ENCODE measurements at places on chromosomes 1 and 21. TPM values are rescaled to one million over a fixed set of nuclear protein-coding genes. Genes with fewer than 3 reads are reported as not detected.

Gene F5
- total RNA-seq, result 3.1 TPM

Gene TAGLN2
- total RNA-seq, result 513 TPM

Gene SNAPIN
- 30.7 TPM for total RNA-seq

Gene TCP10L
- total RNA-seq, result not detected

Gene SYT14
- total RNA-seq, result not detected

Gene FCRL3
- total RNA-seq, result 0.82 TPM

Gene S100A13
- 7.0 TPM for total RNA-seq

Gene KLF17
- total RNA-seq, result not detected

Gene CFHR5
- total RNA-seq, result not detected

Measured in activated CD8-positive, alpha-beta memory T cell treated with anti-CD3 and anti-CD28 coated beads, Interleukin-2, amount 10 ng/mL, durations not matched to agents 7 days and 5 days (primary cell).